ENCODE measurements at places on chromosomes 16 and 17. TPM values are rescaled to one million over a fixed set of nuclear protein-coding genes. Genes with fewer than 3 reads are reported as not detected.

GRCh38 chr17:65228734-65229620, 91.8 kb downstream of the RGS9 start:
- no peak for DNase-seq

DNA sequence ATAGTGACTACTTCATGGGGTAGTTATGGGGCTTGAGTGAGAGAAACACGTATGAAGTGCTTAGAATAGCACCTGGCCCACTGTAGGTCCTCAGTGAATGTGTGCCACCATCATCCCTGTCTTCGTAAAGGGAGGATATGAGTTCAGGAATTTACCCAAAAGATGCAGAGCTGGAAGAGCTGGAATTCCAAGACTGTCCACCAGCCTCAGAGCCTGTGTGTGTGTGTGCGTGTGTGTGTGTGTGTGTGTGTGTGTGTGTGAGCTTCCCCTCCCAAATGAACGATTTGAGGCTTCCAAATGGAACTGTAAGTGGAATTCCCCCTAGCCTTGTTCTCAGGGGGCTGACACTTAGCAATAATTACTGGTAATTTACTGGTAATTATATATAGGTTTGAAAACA, 27.3 kb downstream of the WFDC1 start:
- DNase-seq = peak; percentile 0

The SGSM2 gene
- total RNA-seq = 38.7 TPM

GRCh38 chr16:81469710-81470535, 25.3 kb downstream of the CMIP start:
- DNase-seq = peak; percentile 86

DNA sequence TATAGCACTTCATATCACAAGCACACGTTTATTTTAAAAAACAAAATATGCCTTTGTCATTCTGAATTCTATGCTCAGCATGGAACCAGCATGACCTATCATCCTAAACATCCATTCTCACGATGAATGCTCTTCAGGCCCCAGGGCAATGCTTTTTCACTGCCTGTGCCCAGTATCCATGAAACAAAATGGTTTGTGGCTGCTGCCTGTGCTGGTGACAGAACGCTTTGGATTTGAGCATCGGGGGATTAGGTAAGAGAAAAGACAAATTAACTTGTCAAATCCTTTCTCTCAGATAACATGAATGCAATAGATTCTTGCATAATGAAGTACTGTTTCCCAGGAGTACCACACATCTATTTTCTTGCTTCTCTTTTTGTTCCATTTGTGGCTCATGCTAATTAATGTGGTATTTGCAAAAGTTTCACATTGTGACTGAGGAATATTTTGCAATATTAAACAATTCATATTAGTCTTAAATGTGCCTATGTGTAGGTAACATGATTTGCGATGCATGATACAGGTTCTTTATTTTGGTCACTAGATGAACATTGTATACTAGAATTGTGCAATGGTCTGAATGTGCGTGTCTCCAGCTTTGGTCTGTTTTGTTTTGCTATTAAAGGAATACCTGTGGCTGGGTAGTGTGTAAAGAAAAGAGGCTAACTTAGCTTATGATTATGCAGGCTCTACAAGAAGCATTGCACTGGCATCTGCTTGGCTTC, 25.8 kb upstream of the SRSF1 start:
- DNase-seq = no peak

DNA sequence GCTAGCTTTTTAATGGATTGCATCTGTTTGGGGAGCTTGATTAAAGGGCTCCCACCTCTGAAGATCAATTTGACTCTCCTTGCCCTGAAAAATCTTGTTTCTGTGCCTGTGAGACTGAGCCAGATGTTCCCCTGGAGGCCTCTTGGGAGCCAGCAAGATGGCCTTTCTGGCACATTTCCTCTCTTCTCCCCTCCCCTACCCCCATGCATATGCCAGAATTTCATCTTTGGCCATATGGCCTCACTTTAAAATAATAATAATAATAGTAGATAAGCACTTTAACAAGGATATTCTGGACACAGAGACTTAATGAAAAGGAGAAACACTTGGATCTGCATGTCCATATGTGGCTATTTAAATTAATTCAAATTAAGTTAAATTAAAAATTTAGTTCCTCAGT, 144.1 kb upstream of the CES5A start:
- DNase-seq = no peak

GRCh38 chr16:8614435-8615029, 7.0 kb upstream of the METTL22 start:
- DNase-seq = no peak

DNA sequence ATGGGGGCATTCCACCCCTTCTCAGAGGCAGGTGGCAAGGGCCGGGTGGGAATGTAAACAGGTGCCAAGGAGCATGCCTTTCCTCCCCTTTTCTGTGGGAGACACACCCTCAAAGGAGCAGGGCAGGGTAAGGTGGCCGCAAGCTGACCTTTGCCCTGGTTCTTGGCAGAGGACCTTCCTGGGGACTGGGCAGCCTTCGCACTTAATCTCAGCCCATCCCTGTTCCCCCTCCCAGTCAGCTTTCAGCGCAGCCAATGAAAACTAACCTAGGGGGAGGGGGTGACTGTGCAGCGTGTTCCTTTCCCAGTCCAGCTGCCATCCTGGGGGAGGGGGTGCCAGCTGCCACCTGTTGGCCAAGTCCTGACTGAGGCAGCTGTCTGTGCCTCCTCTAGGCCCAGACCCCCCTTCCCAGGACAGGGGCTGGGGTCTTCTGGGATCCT, 2.8 kb downstream of the TRAF4 start:
- DNase-seq = peak; percentile 30

DNA sequence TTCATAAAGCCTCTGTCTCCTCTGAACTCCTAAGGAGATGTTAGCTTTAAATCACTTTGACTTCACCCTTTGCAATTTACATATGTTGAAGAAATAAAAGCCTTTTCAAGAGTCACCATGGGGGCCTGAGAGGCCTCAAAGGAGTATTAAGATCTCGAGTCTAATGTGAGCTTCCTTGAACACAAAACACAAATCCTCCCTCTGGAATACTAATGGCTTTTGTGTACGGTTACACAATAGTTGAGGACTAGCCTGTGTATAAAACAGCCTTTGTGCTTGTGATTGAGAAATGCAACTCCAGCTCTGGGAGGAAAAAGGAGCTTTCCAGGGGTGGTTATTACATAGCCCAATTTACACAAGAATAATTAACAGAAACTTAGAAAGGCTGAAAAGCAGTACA, 1140.2 kb downstream of the CDH11 start:
- no peak for DNase-seq

The GINS2 gene
- 0.56 TPM for total RNA-seq

GRCh38 chr16:89564476-89565255, 4.2 kb downstream of the RPL13 start:
- no peak for DNase-seq

The CHD9 gene
- 90.4 TPM for total RNA-seq

DNA sequence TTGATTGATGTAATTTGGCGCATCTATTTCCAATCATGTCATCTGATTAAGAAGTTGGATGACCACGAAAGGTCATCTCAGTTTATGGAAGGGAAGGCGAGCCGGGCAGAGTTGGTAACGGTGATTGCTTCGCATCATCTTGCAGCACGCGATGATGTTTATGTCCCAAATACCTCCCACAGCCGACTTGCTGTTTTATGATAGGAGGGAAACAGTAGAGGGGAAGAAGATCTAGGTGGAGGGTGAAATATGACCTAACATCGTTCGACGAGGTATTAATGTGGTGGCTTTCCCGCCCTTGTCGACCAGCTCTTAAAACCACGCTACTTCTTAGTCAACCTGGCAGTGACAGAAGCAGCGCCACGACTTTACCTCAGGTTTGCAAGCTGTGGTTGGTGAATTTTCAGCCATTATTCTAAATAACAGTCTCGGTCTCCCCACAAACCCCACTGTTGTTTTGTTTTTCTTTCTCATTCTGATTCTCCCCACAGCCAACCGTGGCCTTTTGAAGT, 805 bp upstream of the TANC2 start:
- DNase-seq = no peak

The OR4D1 gene
- total RNA-seq = not detected

GRCh38 chr17:39270923-39271322, 45.2 kb upstream of the STAC2 start:
- DNase-seq = no peak

DNA sequence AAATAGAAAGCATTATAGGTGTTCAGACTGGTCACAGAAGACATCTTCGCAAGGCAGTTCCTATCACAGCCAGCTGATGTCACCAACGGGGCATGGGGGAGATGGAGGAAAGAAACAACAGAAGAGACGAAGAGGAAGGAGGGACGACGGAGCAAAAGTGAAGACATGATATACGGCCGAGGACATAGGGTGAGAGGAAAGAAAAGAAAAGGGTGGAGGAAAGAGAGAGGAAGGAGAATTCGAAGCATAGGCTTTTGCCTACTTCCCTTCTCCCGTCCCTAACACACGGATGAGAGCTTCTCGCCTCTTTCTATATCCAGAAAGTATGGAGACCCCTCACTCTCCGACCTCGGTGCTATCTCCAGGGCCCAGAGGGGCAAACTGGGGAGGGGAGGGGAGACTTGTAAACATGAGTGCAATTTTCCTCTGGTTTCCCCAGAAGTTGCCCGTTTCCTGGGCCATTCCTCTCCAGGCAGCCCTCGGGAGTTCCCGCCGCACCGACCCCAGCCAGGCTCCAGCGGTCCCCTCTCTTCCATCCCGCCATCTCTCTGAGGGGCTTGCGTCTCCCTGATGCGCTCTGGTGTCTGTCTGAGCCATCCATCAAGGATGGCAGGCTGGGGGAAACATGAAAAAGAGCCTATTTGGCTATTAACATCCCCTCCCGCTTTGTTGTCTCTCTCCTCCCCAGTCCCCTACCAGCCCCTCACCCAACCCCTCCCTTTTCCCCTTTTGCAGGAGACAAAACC, 26.0 kb downstream of the COPZ2 start:
- DNase-seq = no peak

DNA sequence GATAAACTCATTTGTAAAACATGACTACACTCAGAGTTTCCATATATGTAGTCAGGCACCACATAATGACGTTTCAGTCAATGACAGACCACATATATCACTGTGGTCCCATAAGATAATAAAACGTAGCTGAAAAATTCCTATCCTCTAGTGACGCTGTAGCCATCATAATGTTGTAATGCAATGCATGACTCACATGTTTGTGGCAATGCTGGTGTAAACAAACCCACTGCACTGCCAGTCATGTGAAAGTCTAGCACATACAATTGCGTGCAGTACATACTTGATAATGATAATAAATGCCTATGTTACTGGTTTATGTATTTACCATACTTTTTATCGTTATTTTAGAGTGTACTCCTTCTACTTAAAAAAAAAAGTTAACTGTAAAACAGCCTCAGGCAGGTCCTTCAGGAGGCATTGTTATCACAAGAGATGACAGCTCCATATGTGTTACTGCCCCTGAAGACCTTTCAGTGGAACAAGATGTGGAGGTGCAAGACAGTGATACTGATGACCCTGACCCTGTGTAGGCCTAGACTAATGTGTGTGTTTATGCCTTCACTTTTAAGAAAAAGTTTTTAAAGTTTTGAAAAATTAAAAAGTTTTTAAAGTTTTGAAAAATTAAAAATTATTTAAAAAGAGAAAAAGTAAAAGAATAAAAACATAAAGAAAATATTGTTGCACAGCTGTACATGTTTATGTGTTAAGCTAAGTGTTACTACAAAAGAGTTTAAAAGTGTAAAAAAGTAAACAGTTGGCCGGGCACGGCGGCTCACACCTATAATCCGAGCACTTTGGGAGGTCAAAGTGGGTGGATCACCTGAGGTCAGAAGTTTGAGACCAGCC, 9.0 kb downstream of the STAT5B start:
- DNase-seq = no peak

- DNase-seq = no peak
These were observed 39.8 kb downstream of the USP43 start for GRCh38 chr17:9684955-9685621.

GRCh38 chr16:27539636-27540035, 10.1 kb downstream of the GTF3C1 start:
- DNase-seq = no peak

The SRCAP gene
- total RNA-seq = 41.4 TPM

- no peak for DNase-seq
These were observed 14.1 kb upstream of the CALB2 start for GRCh38 chr16:71344315-71344905.

GRCh38 chr17:51029568-51030463, 90.9 kb downstream of the SPAG9 start:
- DNase-seq = no peak

DNA sequence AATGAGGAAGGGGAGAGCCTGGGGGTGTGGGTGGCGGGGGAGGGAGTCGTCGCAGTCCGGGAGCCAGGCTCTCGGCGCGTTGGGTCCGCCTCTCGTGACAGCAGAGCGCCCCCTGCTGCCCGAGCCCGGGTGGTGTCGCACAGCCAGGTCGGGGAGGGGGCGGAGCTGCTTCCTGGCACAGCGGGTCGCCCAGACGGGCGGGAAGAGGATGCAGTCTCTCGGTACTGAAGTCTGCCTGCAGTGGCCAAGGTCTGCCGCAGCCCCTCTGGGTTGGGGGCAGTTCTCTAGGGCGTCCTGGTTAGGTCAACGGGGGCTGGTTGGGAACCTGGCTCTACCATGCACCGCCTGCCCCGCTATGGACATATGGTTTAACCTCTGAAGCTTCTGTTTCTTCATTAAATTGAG, 38.2 kb upstream of the CCDC182 start:
- DNase-seq = peak; percentile 88

The SLC6A2 gene
- not detected for total RNA-seq

GRCh38 chr17:69854225-69854780, 220.7 kb upstream of the KCNJ16 start:
- no peak for DNase-seq

- DNase-seq = no peak
These were observed 7.1 kb downstream of the TRAF7 start for GRCh38 chr16:2162676-2163118.

GRCh38 chr16:19084879-19085278, 17.5 kb downstream of the COQ7 start:
- no peak for DNase-seq

- DNase-seq = no peak
These were observed 102.8 kb downstream of the MAF start for GRCh38 chr16:79497606-79498350.
